CD4-positive, CD25-positive, alpha-beta regulatory T cell (primary cell): ENCODE measurements at places on chromosomes 2 and 18.
A peak's percentile ranks its signal among the peaks of the same experiment; 100 is the strongest.

- DNase-seq: no peak
These were observed 8.9 kb upstream of the AFF3 start for GRCh38 chr2:100151310-100151709.

- DNase-seq: no peak
These were observed 5.8 kb downstream of the CAMKMT start for GRCh38 chr2:44367591-44367990.

- DNase-seq: no peak
These were observed 90.7 kb upstream of the CTDP1 start for GRCh38 chr18:79588636-79589481.

DNA sequence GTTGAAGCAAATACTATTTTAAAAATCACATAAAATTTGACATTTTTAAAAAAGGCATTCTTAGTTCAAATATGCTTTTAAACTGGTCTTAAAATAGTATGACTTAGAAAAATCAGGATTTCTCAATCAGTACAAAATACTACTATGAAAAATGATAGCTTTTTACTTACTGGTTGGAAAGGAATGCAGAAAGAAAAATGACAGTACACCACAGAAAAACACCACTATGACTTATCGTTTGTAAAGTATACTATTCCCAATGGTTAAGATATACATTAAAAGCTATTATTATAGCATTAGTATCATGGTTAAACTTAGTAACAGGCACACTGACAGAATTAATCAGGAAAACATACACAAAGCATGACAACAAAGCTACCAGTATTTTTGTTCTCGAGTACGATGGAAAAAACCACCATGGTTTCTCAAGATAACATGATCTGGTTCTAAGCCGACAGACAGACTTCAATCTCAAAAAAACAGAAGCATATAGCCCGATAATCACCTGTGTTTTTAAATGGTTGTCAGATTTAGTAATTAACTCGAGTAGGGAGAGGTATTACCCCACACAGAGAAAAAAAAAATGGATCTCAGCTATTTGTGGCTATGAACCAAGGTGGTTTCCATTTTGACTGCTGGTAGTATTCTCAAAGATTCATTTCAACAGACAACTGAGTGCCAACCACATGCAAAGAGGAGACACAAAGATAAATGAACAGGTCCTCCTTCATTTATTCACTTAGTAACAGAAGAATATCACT is 39.1 kb downstream of the CUL3 start:
- DNase-seq: no peak

DNA sequence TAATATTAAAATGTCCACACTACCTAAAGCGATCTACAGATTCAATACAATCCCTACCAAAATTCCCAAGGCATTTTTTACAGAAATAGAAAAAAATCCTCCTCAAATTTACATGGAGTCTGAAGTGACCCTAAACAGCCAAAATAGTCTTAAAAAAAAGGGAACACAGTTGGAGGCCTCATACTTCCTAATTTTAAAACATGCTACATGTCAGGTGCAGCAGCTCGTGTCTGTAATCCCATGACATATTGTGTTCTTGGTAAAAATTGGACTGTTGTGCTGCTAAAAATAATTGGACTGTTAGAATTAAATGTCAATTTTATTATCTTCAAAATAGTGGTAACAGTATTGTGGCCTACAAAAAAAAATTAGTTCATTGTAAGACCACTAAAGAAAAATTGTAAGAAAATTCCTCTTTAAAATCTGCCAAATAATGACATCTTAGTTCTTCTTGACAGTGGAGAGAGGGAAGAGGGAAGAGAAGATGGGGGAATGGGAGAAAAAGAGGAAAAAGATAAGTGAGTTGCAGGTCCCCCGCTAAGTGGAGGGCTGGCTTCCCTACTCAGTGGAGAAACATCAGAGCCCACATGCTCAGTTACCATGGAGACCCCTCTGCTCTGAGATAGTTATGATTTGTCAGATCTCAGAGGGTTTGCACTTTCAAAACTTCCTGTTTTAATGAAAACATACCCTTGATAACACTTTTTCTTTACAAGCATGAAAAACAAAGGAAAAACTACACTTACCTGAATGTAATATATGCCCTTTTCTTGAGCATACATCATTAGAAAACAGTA is 46.5 kb downstream of the UNC50 start:
- DNase-seq: peak; percentile 66

- no peak for DNase-seq
These were observed 1235.3 kb upstream of the ZEB2 start for GRCh38 chr2:145755019-145755837.

- DNase-seq: no peak
These were observed 1.6 kb downstream of the CNDP2 start for GRCh38 chr18:74497778-74498177.

- DNase-seq: no peak
These were observed 134.6 kb downstream of the CYP26B1 start for GRCh38 chr2:72012886-72013574.

DNA sequence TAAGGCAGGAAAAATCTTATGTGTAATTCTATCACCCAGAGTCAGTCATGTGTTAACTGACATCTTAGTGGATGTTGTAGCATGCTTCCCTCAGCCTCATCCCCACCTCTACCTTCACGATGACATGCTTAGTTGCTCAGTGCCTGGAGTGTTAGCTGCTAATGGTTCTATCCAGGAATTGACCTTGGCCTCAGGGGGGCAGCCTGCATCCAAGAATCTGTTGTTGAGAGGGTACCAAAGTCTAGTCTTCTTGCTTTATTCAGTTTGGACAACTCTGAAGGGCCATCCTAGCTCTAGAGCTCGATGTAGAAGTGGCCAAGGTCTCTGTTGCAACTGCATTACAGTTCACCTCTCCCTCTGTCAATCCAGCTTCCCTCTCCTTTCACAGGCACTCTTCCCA is 61.2 kb downstream of the ACYP2 start:
- DNase-seq: no peak

GRCh38 chr2:14806613-14807012 is 174.1 kb downstream of the LRATD1 start:
- no peak for DNase-seq
